Stimulated activated CD8-positive, alpha-beta memory T cell treated with anti-CD3 and anti-CD28 coated beads, Interleukin-4, amount 100 ng/mL, for 4 hours (primary cell): ENCODE measurements at places on chromosomes 6 and 20.

DNA sequence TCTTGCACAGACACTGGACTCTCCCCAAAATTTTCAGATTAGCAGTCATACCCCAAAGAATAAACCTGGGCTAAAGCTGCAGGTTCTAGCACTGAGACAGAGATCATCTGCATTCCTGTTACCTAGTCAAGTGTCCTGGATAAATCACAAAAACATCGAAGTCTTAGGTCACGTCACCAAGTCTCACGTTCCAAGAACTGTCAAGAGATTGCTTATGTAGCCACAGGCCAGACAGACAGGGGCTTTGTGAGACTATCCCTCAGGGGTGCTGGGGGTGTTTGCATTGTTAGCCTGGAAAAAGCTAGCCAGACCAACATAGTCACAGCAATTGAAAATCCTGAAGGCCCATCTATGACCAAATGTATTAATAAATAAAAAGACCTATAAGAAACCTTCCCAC is 243.1 kb upstream of the PREP start:
- DNase-seq = no peak

- peak; percentile 60 for DNase-seq
Measured at GRCh38 chr6:17705778-17706579, 746 bp downstream of the NUP153 start.

DNA sequence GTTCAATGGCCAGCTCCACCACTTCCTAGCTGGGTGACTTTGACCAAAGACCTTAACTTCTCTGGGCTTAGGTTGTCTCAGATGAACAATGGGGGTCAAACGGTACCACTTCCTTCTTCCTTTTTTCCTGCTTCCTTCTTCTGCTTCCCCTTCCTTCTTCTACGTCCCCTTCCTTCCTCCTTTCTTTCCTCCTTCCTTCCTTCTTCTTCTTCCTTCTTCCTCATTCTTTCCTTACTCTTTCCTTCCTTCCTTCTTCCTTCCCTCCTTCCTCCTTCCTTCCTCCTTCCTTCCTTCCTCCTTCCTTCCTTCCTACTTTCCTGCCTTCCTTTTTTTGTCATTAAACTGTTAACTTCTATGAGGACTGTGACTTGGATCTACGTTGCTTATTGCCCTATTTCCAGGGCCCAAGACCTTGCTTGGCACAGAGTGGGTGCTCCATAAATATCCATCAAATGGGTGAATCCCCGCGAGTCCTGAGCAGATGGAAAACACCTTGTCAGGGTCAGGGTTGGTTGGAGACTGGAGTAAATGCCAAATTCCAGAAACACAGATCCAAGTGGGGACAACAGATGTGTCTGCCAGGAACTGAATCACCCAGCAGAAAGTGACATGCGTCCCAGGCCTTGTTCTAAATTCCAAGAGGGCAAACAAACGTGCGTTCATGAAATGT is 243.3 kb downstream of the PREX1 start:
- no peak for DNase-seq

- DNase-seq = no peak
Measured at GRCh38 chr20:13430346-13431002, 208.3 kb downstream of the TASP1 start.

- DNase-seq = no peak
Measured at GRCh38 chr6:138666636-138667035, 106.9 kb upstream of the CCDC28A start.

DNA sequence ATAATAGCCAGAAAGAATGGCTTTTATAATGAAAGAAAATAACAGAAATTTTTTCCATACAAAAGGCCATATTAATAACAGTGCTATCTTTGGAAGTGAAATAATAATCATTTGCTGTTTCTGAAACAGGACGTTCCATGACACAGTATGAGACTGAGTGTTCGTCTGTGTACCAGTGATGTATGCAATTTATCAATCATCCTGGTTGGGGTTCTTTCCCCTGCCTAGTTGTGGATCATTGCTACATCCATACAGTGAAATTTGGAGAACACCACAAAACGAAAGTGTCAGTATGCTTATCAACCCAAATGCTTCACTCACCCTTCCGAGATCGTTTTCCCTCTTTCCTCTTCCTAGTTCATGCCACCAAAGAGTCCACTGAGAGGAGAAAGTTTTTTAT is 151.4 kb upstream of the PRDM1 start:
- DNase-seq = no peak

GRCh38 chr6:47360388-47360787 is 50.7 kb upstream of the TNFRSF21 start:
- DNase-seq = no peak

DNA sequence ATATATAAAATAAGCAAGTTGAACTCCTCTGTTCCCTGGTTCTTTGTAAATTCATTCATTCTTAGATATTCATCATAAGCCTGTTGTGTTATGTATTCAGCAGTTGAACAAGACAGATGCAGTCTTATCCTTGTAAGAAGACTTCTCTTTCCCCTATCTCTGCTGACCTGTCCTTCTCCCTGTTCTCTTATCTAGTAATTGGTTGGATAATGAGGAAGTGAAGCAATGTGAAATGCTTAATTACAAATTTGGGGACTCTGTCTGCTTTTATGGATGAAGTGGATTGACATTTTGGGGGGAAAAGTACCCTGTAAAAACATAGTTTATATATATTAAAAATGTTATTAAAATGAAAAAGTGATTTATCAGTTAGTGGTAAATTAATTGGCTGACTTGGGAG is 37.0 kb downstream of the CDKAL1 start:
- DNase-seq = no peak

DNA sequence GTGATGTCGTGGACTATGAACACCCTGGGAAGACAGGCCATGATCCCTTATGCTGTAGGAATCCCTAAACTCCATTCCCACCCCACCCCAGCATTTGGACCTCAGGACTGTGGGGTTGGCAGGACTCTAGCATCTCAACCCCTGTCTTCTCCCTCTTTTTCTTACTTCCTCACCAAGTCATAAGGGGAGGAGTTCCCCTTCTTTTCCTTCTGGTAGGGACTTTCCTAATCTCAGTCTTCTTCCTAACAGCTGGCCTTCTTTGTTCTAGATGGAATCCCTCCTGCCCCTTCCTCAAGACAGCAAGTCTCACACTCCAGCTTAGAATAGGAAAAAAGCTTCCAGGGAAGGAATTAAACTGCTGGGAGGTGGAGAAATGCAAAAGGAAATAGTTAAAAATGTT is 2.3 kb upstream of the SIRPB2 start:
- DNase-seq = no peak
